Testis (tissue), 5 donors: ENCODE measurements at places on chromosomes 5 and 9. TPM values are rescaled to one million over a fixed set of nuclear protein-coding genes. Genes with fewer than 3 reads are reported as not detected.

DNA sequence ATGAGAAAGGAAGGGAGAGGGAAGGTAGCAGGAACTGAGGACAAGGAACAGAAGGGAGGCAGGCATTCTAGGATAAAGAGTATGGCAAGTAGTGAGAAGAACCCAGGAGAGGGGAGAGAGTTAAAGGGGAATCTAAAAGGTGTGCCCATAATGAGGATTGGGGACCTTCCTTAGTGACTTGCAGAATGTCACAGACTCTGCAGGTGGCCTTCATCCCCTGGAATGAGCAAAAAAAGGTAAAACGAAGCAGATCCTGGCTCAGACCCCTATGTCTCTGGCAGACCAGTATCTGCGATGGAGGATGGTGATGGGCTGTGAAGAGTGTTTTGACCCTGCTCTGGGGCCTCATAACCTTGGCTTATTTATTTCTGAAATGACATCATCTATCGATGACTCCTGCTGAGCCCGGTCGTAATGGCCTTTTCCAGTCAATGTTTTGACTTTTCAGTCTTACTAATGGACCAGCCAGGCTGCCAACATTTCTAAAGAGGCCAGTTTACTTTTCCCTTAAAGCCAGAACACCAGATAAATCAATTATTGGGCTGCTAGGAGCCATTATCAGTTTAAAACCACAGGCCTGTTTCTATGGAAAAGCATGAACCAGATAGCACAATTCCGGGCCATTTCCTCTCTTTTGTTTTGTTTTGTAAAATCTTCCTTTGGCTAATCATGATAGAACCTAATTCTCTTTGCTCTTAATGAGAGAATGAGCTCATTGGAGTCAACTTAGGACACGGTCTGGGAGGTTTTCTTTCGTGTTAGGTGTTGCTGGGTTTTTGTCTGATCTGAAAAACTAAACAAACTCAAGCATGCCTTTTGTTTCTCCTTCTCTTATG is 3.1 kb downstream of the TMOD1 start:
- peaks cover 9% of the 10 kb centered on the region for H3K4me1 ChIP-seq
- no peak overlapping the region for H3K4me3 ChIP-seq
- H3K36me3 ChIP-seq: no peaks in the 10 kb centered on the region
- DNase-seq: no peak

DNA sequence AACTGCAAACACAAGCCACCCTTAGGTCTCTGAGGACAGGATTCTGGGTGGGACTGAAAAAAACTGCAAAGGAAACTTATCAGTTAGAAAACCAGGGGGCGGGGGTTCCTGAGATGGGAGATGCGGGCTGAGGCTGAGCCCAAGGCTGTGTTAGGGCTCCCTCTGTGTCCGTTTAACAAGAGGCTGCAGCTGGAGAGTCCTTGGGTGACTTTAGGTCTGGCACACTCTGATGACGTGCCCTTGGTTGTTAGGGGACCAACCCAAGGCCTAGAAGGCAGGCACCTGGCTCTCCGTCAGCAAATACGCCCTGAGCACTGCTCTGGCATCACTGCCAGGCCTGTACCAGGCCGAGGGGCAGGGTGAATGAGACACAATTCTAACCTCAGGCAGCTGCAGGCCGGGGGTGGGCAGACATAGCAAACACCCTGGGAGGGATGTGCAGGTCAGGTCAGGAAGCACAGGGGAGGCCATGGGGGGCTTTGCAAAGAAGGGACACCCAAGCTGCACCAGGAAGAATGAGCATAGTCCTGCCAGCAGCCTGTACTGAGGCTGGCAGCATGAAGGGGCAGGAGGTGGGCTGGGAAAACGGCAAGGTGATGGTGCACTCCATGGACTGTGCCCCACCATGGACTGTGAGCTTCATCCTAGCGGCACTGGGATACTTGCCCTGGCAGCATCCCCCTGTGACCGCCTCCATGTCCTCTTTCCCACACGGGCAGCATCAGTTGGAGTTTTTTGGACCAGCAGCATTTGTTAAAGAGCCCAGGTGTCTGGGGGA is 137.9 kb downstream of the GABBR2 start:
- DNase-seq: no peak
- no peaks in the 10 kb centered on the region for H3K36me3 ChIP-seq
- no peaks in the 10 kb centered on the region for H3K27me3 ChIP-seq
- H3K27ac ChIP-seq: no peak overlapping the region
- no peaks in the 10 kb centered on the region for H3K4me1 ChIP-seq

- no peaks in the 10 kb centered on the region for H3K4me1 ChIP-seq
- no peak overlapping the region for H3K27ac ChIP-seq
- DNase-seq: no peak
These were observed 429.9 kb downstream of the CAAP1 start for GRCh38 chr9:26462751-26463150.

Gene PCDHB15
- 27.6 TPM for total RNA-seq

Gene ZNF883
- total RNA-seq: 8.9 TPM
